Nucleus accumbens (tissue), 56 donors: ENCODE measurements at places on chromosomes 5 and 9.
A peak's percentile ranks its signal among the peaks of the same experiment; 100 is the strongest.

DNA sequence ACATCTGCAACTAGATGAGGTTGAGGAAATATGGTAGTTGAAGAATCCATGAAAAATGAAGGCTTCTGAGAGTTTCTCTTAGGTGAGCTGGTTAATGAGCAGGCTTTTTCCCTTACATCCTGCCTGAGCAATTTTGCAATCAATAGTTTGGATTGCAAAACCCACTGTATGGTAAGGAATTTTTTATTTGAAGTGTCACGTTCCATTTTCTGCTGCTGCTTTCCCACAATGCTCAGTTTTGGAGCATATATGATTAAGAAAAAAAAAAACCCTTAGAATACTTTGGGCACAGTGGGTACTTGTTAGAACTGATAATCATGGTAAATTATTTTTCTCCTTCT, 144.2 kb downstream of the PCSK1 start:
- DNase-seq: no peak

- no peak for DNase-seq
Observed at GRCh38 chr9:95498641-95499040, 18.1 kb downstream of the PTCH1 start.

DNA sequence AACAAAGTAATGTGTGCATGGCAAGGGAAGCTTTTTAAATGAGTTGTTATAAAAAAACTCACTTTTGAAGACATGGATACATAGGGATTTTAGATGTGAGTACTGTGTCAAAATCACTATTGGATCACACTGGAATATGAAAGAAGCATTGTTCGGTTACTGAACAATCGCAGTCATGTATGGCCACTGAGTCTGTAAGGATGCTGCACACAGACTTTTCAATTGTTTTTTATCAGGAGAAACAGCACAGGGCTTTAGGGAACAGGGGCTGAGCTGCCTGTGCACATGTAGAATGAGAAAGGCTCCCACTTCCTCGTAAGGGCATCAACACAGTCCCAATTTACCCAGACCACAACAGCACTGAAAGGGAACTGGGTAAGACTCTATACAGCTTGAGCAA, 1333.9 kb upstream of the DMAC1 start:
- DNase-seq: no peak

DNA sequence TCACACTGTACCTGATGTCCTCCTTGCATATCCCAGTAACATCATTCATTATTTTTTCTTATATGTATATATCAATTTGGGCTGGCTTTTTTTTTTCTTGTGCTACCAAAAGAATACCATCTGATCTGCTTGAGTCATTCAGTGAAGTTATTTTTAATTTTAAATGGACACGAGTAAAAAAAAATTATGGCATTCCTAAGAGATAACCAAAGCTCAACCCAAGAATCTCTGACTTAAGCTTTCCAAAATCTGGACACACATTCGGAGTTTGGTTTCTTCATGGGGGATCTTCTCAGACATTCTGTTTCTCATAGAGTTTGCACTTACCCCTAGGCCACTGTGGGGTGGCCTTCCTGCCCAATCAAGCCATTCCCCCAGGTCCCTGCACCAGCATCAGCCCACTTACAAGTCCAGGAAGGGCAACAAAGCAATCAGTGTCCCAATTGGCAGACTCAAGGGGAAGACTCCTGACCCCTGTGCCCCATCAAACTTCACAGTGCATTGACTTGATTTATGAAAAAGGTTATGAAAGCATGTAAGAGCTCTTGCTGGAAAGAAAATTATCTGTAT, 49.2 kb upstream of the SPDL1 start:
- no peak for DNase-seq

GRCh38 chr9:136625101-136626065, 37.3 kb upstream of the EGFL7 start:
- DNase-seq: peak; percentile 31

- no peak for DNase-seq
Observed at GRCh38 chr5:154042766-154043165, 4.0 kb downstream of the MFAP3 start.

DNA sequence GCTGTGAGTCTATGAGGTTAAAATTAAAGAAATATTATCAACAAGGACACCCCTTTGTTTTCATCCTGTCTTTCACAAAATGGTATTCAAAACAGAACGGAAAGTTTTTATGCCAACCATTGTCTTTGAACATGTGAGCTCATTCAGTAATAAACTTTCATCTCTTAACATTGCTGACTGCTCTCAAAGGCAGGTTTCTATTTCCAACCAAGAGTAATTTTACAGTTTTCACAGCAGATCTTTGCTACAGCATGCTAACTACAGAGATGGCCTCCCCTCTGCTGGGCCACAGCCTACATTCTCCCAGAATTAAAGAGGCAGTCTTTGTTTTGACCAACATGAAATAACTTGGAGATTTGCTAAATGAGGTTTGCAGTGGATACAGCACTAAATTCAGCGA, 101.5 kb downstream of the DMRT2 start:
- DNase-seq: no peak

- DNase-seq: no peak
Observed at GRCh38 chr9:93159601-93160471, 24.1 kb upstream of the WNK2 start.

GRCh38 chr5:149745943-149746324, 15.8 kb downstream of the PPARGC1B start:
- DNase-seq: no peak

DNA sequence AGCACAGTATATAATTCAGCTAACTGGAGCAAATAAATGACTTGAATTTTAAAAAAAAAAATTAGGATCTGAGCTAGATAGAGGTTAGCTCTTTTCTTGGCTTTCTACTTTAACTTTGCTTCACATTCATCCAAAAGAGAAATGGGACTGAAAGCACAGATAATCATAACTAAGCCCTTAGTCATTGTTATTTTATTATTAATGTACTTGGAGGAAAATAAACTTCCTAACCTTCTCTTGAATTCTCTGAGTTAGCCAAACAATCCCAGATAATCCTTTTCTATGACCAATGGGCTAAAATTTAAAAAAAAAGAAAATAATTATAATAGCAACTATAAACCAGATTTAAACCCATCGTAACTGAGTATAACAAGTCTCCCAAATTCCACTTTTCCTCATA, 57.6 kb upstream of the RASA1 start:
- no peak for DNase-seq

DNA sequence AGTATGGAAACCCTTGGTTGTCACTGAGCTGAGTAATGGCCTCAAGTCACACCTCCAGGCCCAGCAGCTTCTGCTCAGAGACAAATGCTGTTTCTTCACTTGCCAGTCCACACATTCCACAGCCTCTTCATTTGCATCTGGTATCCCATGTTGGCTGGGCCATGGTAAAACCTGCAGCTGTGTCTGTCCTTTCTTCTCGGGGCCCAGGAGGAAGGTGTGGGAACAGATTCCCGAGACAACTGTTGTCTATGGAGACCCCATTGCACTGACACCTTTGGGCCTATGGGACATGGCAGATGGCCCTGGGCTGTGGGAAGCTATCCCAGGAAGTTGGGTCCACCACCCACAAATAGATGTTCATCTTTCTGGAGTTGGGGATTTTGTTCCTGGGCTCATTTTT, 85.1 kb downstream of the MACROH2A1 start:
- DNase-seq: no peak

DNA sequence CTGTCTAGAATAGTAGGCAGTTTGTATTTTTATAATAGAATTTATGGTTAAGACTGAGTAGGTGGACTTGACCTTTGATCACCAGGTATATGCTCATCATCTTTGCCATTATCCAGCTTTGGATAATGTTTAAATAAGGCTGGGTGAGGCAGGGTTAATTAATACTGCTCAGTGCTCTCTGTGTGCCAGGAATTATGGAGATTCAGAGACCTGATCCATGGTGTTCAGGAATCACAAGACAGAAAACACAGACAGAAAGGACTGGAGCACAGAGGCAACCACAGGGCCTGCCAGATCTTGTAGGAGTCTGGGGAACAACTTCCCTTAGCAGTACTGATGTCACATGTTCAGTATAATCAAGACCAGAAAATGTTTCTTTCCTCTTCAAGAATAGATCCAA, 186.3 kb upstream of the ADCY2 start:
- no peak for DNase-seq

DNA sequence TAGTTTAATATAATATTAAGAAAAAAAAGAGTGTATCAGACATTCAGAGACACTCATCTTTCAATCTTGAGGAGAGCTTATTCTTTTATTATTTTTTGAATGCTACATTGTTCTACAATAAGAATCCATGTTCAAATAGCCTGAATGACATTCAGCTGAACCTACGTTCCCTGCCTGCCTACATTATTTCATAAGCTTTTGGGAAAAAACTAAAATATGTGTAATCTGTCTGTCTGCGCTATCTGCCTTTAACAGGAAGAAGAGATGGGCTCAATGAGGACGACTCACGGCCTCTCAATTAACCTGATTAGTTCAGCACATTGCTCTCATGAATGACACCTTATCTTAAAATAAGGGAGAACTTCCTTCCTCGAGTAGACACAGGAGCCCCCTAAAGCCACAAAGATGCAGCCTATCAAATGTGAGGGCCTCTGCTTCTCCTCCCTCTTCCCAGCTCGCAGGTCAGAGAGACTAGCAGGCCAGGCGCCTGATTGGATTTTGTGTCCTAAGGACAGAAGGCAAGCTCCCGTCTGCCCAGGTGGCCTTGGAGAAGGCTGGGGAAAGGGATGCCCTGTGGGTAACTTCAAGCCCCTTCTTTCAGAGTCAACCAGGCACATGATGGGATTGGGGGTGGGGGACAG, 37.8 kb downstream of the EBF1 start:
- no peak for DNase-seq

- DNase-seq: no peak
Observed at GRCh38 chr5:123451047-123451446, 27.8 kb upstream of the CEP120 start.

GRCh38 chr9:123437201-123437600, 81.2 kb downstream of the CRB2 start:
- DNase-seq: no peak

DNA sequence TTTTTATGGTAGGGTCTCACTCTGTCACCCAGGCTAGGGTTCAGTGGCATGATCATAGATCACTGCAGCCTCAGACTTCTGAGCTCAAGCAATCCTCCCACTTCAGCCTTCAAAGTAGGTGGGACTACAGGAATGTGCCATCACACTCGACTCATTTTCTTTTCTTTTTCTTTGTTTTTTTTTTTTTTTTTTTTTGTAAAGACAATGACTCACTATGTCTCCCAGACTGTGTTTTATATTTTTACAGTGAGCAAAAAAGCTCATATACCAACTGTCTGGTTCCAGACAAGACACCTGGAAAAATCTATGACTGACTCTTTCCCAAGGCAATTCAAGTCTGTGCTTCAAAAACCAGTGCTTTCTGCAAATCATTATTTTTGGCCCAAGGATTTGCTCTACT, 10.8 kb upstream of the FOXD1 start:
- no peak for DNase-seq

GRCh38 chr5:109674596-109674995, 15.1 kb upstream of the MAN2A1 start:
- DNase-seq: no peak

DNA sequence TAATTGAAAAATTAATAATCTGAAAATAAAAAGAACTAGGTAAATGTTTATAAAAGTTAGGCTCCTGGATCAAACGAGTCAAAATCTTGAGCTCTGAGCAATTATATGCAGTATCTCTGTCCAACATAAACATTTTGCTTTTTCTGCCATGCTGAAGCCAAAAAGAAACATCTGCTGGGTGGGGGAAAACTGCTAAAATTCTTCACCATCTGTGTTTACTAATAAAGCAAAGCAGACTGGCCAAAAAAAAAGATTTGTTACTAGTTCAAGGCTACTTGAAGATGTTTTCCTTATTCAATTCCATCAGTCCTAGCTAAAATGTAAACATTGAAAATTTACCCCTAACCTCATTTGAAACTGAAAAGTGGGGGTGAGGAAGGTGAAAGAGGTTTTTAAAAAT, 29.7 kb downstream of the GTF3C4 start:
- DNase-seq: no peak

GRCh38 chr9:114131808-114132549, 23.4 kb upstream of the COL27A1 start:
- DNase-seq: no peak

- DNase-seq: no peak
Observed at GRCh38 chr9:99594056-99594780, 227.5 kb upstream of the NR4A3 start.

- no peak for DNase-seq
Observed at GRCh38 chr5:59565551-59565950, 328.0 kb downstream of the PDE4D start.

- no peak for DNase-seq
Observed at GRCh38 chr5:180193749-180194375, 15.1 kb downstream of the RASGEF1C start.

DNA sequence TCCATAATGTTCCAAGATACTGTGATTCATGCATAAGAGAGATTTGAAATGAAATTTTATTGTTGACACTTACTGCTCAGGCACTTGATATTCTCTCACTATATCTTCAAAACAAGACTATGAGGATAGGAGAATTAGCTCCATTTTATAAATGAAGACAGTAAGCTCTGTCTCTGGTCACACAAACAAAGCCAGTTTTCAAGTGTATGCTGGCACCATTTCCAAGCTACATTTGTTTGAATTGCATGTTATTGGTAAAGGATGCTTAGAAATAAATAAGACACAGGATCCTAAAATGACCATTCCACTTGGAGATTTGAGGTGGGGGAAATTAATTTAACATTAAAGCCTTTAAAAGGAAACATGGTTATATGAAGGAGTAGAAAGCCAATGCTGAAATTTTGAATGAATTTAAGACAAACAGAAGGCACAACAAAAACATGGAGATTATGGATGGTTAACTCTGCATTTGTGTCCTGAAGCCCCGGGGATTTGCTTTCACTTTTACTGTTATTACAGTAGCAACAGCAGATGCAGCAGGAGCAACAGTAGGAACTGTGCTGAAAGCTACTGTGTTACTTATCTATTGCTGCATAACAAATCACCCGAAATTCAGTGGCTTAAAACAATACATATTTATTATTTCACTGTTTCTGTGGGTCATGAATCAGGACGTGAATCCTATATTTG, 79.7 kb upstream of the ASTN2 start:
- DNase-seq: no peak

GRCh38 chr5:159208514-159209437, 577 bp downstream of the RNF145 start:
- no peak for DNase-seq

- no peak for DNase-seq
Observed at GRCh38 chr5:102638912-102639652, 116.0 kb upstream of the PAM start.

GRCh38 chr9:136336156-136336870, 9.0 kb downstream of the GPSM1 start:
- no peak for DNase-seq

GRCh38 chr9:83473488-83473971, 64.7 kb downstream of the FRMD3 start:
- DNase-seq: no peak

DNA sequence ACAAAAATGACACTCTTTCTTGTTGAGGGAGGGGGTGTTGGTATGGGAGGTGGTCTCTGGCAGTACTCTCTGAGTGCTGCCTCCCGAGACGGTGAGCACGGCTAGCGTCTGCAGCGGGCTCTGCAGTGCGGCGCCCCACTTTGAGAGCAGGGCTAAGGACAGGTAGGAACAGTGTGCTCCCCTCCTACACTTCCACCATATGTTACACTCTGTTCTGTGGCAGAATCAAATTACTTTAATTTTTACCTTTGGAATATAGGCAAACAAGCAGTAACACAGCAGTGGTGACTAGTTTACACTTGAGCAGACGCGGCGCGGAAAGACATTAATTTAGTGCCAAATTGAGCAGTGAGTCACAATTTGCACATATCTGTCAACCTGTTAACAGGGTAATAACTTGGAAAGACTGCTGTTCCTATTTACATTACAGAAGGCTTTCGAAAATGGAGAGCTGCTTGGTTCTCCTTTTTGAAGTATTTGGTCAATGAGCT, 136.3 kb downstream of the MED27 start:
- DNase-seq: no peak

- no peak for DNase-seq
Observed at GRCh38 chr5:4511996-4512656, 628.0 kb upstream of the ADAMTS16 start.
